ENCODE measurements at places on chromosomes 7 and 10. TPM values are rescaled to one million over a fixed set of nuclear protein-coding genes. Genes with fewer than 3 reads are reported as not detected.
A peak's percentile ranks its signal among the peaks of the same experiment; 100 is the strongest.

GRCh38 chr7:24885305-24885704, 94.7 kb downstream of the OSBPL3 start:
- DNase-seq = no peak

The FAM131B gene
- 1.7 TPM for total RNA-seq

The SVIL gene
- 17.0 TPM for total RNA-seq

GRCh38 chr10:66752714-66753113, 173.1 kb upstream of the LRRTM3 start:
- no peak for DNase-seq

DNA sequence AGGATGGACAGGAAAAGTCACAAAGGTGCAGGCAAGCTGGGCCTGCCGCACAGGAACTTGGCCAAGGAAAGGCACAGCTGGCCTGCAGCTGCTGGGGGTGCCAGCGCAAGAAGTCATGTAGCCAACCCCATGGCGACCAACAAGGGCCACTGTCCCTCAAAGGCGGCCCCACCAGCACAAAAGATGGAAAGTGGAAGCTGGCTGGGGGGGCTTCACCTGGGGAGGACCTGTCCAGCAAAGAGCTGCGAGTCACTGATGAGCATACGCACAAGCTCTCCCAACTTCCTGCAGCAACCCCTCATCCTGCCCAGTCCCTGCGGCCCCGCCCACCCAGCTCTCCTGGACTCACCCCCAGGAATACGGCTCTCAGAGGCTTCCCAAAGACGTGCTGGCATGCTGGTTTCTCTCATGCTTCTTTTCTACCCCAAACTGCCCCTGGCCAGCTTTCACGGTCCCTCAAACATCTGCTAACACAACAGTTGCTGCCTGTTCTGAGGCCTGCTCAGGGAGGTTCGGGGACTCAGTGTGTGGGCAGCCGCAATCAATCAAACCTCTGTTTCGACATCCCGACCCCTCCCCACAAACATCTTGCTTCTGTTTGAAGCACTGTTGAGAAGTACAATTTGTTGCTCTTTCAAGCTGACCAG, 67.6 kb downstream of the FAM53B start:
- DNase-seq = no peak

The UMAD1 gene
- 13.1 TPM for total RNA-seq

GRCh38 chr7:93725954-93726353, 151.4 kb upstream of the CALCR start:
- no peak for DNase-seq

DNA sequence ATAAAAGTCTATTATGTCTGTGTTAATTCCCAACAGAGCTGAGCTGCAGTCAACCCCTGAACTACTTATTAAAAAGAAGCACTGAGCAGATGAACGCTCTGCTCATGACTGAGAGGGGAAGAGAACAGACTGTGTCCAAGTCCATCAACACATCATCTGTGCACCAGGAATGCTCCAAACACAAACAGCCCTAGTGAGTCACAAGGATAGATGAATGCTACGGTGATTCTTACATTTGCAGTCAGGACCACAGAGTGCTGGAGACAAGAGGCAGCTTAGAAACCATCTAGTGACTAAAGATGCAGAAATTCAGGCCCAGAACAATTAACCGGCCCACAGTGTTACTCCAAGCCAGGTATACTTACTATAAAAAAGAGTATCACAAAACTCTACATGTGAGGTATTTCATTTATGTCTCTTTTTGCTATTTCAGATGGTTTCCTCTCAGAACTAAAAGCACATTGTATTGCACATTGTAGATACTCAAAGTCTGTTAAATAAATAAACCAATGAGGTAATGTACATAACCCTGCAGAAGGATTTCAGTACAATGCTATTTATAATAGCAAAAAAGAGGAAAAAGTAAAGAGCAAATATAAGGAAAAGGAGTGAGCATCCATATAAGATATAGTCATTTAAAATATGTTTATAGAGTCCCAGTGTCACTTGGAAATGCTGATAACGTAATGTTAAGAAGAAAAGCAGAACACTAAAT, 159.2 kb downstream of the KCNMA1 start:
- DNase-seq = no peak

GRCh38 chr7:4690953-4691856, 9.1 kb downstream of the FOXK1 start:
- DNase-seq = no peak

- DNase-seq = no peak
These were observed 101.9 kb downstream of the WDR37 start for GRCh38 chr10:1158066-1158465.

DNA sequence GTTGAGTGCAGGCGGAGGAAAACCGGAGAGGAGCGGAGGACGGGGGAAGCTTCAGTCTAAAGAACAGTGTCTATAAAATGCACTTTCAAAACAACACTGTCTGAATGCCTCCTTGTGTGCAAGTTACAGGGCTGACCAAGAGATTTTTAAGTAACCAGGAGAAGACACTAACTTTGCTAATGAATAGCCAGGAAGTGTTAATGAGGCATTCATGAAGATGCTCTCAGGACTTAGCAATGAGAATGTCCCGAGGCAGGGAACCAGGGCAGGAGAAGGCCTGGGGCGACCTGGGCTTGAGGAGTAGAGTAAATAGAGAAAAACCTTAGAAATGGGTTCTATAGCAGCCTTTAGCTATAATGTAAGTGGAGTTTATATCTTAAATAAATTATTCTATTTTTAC, 312.1 kb downstream of the SKIDA1 start:
- DNase-seq = no peak

DNA sequence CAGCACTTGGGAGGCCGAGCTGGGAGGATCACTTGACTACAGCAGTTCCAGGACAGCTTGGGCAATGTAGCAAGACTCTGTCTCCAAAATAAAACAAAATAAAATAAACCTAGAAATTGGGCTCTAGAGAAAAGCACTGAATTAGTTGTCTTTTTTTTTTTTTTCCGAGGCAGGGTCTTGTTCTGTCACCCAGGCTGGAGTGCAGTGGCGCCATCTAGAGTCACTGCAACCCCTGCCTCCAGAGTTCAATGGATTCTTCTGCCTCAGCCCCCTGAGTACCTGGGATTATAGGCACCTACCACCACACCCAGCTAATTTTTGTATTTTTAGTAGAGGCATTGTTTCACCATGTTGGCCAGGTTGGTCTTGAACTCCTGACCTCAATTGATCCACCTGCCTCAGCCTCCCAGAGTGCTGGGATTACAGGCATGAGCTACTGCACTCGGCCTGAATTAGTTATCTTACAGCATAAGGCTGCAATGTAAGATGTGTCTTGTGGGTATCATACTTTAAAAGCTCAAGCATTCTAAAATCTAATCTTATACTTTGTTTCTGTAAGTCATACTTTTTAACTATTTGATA, 12.8 kb downstream of the MEIG1 start:
- DNase-seq = peak; percentile 71

- no peak for DNase-seq
These were observed 72.3 kb downstream of the CHCHD3 start for GRCh38 chr7:133009426-133010252.

The ANKRD61 gene
- 0.32 TPM for total RNA-seq

The CHRM2 gene
- total RNA-seq = not detected

DNA sequence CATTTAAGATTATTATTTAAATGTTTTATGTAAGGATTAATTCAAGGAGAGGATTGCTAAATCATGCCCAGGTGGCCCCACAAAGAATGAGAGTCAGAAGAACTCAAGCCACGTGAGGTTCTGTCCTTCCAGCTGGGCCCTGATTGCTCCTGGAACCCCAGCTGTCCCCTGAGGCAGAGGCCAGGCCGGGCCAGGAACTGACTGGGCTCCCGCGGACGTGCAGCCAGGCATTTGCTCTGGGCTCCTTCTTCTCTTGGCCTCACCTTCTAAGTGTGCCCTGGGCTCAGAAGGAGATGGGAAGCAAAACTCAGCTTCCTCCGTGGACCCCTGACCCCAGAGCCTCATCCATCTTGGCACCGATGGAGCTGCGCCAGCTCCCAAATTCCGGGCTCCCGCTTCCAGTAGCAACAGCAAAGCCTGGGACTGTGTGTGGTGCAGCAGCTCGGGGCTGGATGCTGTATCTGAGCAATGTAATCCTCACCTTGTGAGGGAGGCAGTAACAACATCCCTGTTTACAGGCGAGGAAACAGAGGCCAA, 250.6 kb upstream of the PPP2R2D start:
- DNase-seq = no peak

The PLEKHS1 gene
- 0.09 TPM for total RNA-seq

DNA sequence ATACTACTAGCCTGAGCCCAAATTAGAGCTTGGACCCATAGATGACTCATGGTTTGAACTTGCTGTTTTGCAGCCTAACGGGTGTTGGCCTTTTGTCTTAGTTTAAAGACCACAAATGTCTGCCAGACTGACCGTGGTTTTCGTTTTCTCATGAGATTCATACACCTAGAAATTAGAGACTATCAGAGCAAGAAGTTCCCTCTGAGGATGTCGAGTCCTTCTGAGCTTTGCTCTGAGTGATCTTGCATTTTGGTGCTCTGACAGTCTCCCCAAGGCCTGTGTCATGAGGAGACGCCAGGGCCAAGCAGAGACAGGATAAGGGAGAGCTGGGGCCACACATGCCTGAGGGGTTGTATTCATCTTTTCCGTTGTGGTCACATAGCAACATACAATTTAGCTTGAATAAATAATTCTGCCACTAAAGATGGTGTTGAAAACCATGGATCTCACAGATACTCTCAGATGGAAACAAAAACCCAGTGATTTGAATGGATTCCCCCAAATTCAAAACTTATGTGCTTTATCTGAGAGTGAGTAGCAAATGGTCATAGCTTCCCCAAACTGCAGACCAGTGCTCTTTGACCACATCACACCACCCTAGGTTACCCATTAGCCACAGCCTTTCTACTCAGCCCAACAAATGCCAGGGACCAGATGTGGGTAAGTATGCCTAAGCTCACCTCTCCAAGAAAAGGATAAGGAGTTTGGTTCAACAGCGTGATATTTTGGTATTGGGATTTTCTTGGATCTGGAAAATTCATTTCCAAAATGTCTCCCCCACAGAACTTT, 762.0 kb upstream of the IGFBP3 start:
- DNase-seq = no peak

GRCh38 chr10:34702093-34702937, 112.8 kb downstream of the PARD3 start:
- no peak for DNase-seq

The RGR gene
- total RNA-seq = not detected

DNA sequence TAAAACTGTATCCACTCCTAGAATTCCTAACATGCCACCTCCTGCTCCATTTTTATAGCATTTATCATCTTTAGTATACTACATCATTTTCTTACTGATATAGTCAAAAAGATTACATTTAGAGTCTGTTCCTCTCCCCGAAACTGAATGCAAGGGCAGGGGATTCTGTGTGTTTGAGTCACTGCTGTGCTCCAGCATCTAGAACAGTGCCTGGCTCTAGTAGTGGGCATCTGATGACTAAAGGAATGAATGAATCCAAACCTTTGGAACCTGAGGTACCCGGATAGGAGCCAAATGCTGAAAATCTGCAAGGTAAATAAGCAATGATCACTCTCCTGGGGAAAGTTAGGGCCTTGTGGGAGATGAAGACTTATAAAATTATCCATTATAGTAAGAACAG, 18.9 kb downstream of the GOT1 start:
- no peak for DNase-seq

GRCh38 chr10:67612577-67613537, 83.1 kb downstream of the CTNNA3 start:
- peak; percentile 75 for DNase-seq

GRCh38 chr10:71383972-71384687, 12.6 kb upstream of the CDH23 start:
- DNase-seq = peak; percentile 87

DNA sequence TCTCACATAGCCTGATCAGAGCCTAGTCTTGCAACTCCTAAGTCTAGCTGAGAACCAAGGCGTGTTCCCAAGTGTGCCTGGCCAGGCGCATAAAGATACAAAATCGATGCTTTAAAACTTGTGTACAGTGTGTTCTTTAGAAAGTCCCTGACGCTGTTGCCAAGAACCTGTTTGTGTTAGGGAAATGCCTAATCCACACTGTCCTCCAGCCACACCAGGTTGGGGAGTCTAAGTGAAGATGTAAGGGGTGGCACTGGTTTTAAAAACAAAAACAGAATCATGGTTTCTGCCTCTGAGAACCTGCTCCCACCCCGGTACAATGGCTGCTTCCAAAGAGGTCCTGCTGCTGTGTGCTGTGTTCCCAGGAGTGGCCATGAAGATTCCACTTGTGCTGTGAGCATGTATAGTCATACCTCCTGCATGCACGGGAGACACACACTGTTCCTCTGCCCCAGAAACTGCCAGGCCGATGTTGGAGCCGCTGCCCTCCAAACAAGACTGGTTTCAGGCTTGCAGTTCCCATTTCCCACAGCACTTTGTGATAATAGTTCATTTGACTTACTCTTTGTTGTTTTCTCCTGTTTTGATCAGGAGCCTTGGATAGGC, 88.5 kb downstream of the CCNY start:
- no peak for DNase-seq

GRCh38 chr10:122168598-122169394, 102.3 kb upstream of the BTBD16 start:
- no peak for DNase-seq

DNA sequence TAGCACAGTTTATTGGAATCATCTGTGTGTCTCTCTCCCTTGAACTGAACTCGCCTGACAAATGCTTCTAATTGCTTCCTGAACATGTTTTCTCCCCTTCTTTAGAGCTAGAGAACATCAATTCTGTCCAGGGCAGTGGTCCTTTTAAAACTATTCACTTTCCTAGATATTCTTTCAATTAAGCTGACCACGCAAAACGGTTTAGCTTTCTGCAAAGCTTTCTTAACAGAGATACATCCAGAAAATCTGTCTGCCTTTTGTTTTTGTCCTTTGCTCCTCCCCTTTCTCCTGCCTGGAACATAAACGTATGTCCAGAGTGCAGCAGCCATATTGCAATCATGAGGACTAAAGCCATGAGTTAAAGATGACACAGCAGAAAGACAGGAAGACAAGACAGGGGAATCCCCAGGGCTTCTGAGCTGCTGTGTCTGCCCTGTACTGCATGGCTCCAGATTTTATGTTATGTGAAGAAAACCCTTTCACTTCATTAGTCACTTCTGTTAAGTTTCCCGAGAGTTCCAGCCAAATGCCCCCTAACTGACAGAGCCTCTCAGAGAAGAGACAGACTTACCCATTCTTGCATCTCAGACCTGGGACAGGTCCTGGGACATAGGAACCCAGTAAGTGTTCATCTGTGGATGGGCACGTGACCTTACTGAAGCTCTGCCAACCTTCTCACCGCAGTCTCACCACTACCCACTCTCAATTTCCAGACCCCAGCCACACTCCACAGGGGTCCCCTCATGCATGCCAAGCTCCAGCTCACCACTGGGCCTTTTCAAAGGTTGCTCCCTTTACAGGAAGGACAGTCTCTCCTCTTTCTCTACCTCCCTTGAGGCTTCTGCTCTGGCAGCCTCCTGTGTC, 35.0 kb upstream of the CPXM2 start:
- peak; percentile 30 for DNase-seq

GRCh38 chr7:84207025-84207424, 12.4 kb upstream of the SEMA3A start:
- DNase-seq = no peak

GRCh38 chr7:128793181-128793547, 1.4 kb downstream of the CCDC136 start:
- DNase-seq = no peak

DNA sequence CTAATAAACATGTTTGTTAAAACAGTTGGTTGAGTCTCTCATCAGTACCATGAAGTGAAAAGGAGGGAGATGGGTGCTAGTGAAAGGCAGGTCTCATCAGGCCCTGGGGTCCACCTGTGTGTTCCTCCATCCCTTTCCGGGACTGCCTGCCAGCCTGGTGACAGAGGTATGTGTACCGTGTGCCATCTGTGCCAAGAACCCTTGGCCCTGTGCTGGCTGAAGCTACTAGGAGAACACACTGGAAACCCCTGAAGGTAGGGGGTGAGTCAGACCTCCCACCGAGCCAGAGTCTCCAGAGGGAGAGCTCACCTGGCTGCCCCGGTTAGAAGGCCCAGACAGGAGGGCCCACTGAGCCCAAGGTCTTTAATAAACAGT, 2.3 kb downstream of the DDIT4 start:
- DNase-seq = peak; percentile 78
